Activated CD4-positive, alpha-beta T cell treated with anti-CD3 and anti-CD28 coated beads, Interleukin-2, amount 10 ng/mL, durations not matched to agents 7 days and 5 days (primary cell): ENCODE measurements at places on chromosomes 7 and 10.

DNA sequence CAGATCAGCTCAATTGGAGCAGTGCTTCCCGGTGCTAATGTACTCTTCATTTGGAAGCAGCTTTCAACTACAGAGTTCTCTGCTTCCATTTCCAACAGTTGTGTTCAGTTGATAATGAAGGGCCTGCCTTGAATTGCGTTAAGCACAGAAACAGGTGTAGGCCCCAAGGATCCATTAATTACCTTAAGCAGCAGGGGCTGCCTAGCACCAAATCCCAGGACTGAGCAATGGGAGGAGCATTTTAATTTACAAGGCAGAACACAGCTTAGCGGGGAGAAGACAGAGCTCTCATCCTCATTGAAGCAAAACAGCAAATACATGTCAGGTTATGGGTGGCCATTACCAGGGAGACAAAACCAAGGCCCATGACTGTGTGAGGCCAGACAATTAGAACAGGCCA, 349.6 kb downstream of the TFEC start:
- DNase-seq = no peak

DNA sequence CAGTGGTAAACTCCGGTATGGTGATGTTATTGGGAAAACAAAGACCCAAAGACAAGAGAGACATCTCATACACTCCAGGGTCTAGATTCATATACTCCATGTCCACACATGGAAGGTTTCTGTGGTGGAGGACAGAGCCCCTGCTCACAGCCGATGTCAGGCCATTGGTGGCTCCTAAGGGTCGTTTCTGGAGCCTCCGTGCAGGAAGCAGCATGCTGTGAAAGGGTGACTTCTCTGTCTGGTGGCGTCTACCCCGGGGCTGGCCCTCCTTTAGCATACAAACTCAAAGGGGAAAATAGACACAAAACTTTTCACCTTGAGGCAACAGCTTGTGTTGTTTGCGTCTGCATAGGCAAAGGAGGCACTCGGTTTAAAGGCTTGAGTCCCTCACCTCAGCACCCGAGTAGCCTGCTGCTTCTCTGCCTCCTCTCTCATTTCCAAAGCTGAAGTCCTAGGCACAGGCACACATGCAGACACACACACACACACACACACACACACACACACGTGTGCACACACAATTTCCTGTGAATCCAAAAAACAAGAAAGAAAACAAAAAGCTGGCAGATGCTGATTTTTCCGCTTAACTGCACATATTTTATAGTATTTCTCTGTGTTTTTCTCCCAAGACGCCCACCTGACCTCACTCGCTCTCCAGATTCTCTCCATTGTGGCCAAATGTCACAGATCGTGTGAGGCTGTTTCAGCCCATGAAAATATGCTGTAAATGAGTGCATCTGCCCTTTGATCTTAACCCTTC, 601.4 kb upstream of the MGMT start:
- DNase-seq = no peak

DNA sequence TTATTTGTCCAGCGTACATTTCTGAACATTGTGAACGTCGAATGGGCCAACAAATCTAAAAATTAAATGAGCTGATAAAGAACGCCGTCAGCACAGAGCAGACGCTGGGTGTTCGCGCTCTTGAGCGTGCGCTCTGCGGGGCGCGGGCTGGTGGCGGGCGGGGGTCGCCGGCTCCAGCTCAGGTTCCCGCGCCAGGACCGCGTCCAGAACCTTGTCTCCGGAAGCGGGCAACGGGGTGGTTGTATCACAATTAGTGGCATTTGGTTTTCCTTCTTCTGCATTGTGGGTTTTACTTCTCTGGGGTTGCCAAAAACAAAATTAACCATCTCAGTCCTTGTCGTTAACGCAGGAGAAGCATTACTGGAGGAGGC, 2.4 kb downstream of the CYP2E1 start:
- DNase-seq = no peak

- no peak for DNase-seq
Measured at GRCh38 chr10:123202506-123202905, 48.3 kb downstream of the BUB3 start.

DNA sequence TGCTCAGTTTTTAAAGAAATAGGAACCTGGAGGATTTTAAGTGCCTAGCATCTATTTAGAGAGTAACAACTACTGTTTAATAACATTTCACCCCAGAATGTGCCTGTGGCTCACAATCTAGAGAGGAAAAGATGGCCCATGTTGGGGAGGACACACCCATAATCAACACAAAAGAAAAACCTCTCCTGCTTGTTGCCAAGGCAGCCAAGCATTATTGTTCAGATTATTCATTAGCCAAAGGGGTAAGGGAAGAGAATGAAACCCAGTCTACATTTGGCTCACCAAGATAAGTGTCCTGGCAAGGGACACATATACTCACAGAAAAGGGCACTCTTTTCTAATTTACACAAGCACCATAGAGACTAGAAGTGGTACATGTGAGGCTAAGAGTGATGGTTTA, 17.7 kb upstream of the IFIT1B start:
- DNase-seq = no peak
